Liver (tissue), 10 donors: ENCODE measurements at places on chromosomes 1 and 21.

DNA sequence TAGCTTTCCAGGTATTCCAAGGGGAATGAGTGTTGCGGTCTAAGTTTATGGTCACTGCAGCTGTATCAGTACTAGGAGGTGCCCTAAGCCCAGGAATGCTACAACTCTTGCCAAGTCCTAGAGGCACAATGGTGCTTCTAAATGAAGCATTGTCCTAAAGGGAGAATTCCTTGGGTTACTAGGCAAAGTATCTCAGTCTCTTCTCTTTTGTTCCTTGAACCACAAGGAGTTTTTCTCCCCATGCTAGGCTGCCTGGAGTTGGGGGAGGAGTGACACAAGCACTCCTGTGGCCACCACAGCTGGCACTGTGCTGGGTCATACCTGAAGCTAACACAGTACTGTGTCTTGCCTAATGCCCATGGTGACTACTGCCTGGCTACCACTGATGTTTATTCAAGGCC, 50.7 kb downstream of the KMO start:
- DNase-seq = no peak

- no peak for DNase-seq
Observed at GRCh38 chr1:220371324-220371723, 99.1 kb upstream of the RAB3GAP2 start.

DNA sequence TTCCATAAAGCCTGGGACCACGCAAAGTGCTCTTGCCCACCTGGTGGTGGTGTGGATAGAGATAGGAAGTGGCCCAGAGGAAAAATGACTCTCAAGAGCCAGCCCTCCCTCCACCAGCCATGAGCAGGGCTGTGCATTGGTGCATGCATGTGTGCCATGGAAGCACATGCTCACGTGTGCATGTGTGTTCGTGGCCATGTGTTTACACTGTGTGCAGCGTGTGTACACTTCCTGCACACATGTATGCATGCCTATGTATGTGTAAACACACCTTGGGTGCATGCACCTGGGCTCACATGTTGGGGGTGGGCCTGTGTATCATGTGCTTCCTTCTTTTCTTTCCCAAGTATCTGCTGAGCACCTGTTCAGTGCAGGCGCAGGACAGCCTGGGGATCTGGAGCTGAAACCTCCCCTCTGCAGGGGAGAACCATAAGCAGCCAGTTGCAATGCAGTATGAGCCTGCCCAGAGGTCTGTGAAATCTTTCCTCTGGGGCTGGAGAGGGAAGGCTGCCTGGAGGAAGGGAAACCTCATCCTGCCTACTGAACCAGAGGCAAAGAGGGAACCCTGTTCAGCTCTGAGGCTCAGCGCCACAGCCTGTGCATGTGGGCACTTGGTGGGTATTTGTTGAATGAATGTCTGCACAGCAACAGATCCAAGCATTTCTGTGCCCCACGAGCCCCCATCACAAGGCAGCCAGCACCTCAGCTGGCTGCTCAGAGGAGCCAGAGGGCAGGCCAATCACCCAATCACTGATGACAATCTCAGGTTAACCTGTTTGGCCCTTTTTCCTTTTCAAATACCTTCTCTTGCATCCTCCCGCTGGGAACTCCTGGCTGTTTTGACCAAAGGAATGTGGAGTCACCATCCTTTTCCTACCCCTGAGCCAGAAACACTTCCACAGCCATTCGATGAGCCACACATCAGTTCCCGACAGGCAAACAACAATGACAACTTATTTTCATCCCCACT, 327.0 kb downstream of the NPHP4 start:
- no peak for DNase-seq

- DNase-seq = no peak
Observed at GRCh38 chr1:178382372-178382771, 114.4 kb downstream of the CLEC20A start.

DNA sequence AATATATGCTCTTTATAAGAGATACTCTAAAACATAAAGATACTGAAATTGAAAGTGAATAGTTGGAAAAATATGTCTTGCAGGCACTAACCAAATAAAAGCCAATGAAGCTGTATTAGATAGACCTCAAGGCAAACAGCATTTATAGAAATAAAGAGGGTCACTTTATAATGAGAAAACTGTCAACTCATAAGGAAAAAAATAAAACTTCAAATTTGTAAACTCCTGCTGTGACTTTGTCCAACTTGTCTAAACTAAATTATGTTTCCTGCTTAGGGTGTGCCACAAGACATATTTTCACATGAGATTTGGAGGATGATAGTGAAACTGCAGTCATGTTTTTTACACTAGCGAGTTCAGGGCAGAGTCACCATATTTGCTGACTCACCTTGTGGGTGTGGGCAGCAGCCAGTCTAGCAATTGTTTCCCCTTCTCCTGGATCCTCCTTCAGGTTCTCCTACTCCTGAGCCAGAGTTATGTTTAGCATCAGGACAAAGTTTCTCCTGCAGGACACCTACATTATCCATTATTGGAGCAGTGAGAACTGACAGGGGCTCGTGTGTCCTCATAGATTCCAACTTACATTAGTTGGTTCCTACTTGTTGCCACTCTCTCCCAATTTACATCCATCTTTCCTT, 43.8 kb downstream of the CD53 start:
- DNase-seq = no peak

DNA sequence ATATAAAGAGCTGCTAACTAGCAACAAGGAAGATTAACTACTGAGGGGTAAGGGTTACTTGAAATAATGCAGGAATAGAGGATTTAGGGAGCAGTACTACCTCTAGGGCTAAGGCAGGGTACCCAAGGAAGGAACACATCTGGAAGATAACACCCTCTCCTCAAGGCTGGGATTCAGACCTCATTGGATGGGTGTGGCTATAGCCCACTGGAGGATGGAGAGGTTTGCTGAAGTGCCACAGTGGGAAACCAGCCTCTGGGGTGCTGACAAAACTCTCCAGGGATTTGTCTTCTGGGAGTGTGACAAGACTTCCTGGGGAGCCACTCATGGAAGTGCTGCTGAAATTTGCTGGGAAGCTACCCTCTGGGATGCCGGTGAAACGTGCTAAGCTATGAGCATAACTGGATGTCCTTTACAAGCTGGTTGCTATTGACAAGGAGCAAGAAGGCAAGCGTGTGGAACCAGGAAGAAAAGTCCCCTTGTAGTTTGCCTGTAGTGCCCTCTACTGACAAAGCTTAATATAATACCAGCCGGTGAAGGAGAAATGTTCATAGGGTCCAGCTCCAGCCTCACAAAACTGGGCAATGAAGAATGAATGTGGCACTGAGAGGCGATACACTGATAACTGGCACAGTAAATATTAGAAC, 122.8 kb upstream of the USP24 start:
- no peak for DNase-seq

- DNase-seq = no peak
Observed at GRCh38 chr1:112304126-112304525, 91.9 kb upstream of the CTTNBP2NL start.

GRCh38 chr21:35232545-35233176, 183.6 kb upstream of the RUNX1 start:
- no peak for DNase-seq

GRCh38 chr1:46830665-46831322, 31.9 kb downstream of the CYP4B1 start:
- DNase-seq = no peak

DNA sequence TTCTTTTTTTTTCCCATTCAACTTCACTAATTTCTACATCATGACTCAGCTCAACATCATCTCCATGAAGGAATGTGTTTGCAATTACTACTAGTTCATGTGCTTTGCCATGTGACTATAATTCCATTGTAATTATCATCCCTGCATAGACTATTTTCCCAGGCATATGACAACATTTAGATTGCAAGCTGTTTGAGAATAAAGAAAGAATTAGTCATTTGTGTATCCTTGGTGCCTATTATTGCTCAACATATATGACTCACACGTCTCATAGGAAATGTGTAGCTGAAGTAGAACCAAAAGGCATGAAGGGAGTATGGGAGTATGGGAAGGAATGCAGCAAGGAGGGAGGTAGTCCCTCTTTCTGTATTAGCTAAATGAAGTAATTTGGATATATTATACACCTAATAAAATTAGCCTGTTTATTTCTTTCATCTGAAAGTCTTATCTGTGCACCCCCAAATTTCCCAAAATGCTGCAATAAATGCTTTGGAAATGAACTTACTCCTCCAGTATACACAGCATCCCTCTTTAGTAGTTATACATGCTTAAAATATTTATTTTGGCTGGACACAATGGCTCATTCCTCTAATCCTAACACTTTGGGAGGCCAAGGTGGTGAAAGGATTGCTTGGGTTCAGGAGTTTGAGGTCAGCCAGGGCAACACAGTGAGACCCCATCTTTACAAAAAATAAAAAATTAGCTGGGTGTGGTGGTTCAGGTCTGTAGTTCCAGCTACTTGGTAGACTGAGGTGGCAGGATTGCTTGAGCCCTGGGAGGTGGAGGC, 316.9 kb upstream of the ADGRL4 start:
- DNase-seq = no peak

- no peak for DNase-seq
Observed at GRCh38 chr1:180611016-180611930, 20.5 kb upstream of the XPR1 start.

GRCh38 chr1:72283022-72283306, 625 bp upstream of the NEGR1 start:
- no peak for DNase-seq

DNA sequence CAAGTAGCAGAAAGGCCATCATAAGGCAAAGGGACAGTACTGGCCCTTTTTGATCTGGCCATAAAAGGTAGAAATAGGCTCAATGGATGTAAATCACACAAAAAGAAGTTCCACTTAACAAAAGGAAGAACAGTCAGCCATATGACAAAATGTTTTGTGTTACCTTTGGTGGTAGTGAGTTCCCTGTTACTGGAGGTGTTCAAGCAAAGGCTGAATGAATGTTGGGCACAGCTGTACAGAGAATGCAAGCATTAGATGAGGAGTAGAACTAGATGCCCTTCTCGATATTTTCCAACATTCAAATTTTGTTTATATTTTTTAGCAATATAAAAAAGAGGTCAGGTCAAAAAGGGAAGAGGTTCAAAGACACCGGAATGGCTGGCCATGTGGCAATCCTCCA, 20.0 kb downstream of the OLFML3 start:
- no peak for DNase-seq

DNA sequence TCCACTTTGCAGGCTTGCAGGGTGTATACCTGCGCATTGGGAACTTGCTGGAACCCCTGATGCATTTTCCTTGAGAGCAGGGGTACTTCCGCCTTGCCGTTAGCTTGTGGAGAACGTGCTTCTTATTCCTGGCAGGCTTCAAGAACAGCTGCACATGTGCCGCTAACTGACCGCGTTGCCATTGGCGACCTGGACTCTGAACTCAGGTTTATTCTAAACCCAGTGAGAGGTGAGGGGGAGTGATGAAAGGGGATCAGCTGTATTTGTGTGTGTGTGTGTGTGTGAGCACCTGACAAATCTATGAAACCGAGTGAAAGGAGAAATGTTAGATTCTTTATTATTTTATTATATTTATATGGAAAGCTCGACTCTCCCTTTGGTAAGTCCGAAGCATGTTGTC, 128.6 kb downstream of the HUNK start:
- no peak for DNase-seq

DNA sequence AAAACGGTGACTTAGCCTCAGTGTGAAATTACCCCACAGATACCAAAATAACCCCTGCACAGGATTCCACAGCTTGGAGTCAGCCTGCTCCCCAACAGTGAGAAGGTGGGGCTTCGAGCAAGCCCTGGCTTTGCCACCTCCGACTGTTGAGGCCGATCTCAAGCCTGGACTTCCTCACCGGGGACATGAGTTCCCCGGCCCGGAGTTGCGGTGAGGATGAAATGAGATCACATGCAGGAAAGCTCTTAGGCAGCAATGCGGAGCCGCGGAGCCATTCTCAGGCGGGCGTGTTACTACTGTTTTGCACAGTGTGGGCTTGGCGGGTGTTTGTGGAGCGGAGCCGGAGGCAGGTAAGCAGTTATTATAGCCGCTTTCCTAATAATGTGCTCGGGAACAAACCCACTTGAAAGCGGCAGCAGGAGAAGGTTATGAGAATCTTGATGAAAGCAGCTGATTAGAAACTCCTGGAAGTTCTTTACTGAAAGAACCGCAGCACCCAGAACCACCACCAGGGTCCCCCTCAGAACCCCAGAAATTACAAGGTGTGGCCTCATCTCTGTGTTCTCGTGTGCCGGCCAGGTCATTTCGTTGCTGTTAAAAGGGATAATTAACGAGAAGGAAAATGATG, 3.9 kb upstream of the CLSTN1 start:
- no peak for DNase-seq

DNA sequence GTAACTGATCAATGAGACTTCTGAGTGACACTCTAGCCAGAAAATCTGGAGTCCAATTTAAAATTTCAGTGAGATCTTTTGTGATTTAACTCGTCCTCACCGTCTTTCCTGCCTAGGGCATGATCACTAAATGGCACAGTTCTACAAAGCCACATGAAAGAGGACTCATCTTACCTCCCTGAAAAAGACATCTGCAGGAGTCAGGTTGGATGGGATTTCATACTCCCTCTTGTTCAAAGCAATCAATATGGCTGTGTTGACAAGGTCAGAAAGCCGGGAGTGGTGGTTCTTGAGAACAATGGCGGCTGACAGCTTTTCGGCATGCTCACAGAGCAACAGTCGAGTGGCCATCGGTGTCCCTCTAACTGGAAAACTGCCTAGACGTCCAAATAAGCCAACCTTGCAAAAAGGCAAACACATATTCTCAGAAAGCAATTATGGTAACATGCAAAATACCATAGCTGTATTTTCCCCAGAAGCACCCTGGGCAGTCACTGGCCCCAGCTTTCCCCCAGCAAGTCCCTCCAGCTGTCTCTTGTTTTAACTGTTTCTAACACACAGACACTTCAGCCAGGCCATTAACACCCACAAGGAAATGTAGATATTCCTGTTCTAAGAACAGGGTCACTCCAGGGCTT, 36.6 kb upstream of the ACTA1 start:
- no peak for DNase-seq

DNA sequence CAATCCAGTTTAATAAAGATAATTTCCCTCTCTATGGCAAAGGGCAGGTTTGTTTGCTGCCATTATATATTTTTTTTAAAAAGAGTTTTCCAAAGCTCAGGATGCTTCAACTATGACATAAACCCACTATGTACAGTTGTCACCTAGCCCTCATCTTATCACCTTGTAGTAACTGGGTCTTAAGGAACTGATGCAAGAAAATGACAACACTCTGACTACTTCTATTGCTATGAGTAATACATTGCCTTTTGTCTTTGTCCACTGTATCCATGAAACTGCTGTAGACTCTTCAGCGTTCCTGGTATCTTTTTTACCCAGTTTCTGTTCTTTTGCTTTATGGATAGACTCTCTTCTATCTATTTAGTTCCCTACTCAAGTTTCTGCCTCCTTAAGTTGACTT, 586.5 kb downstream of the NEGR1 start:
- no peak for DNase-seq

DNA sequence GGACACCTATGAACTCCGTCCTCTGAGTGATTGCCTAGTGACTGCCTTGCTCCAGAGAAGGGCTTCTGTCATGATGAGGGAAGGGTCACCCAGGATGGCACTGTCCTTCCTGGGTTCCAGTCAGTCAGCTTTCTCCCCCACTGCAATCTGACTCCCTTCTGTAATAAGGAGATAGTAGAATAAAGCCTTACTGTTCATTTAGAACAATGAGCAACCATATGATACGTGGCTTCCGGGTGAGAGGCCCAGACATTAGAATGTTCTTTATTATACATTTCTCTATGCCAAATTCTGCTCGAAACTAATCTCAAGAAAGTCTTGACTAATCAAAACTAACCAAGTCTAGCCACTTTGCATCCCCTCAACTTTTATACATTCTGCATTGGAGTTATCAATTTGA, 8.5 kb upstream of the MTMR11 start:
- DNase-seq = no peak
